Right ventricle myocardium inferior (tissue), 1 donor: ENCODE measurements at places on chromosomes 16 and 17. TPM values are rescaled to one million over a fixed set of nuclear protein-coding genes. Genes with fewer than 3 reads are reported as not detected.

ADAD2 gene
- not detected for total RNA-seq

PTX4 gene
- not detected for total RNA-seq

MED13 gene
- 28.3 TPM for total RNA-seq

RNF43 gene
- 4.4 TPM for total RNA-seq

DUSP3 gene
- 260 TPM for total RNA-seq

CLEC3A gene
- total RNA-seq, result not detected
